ENCODE measurements at places on chromosomes 3 and 15.

DNA sequence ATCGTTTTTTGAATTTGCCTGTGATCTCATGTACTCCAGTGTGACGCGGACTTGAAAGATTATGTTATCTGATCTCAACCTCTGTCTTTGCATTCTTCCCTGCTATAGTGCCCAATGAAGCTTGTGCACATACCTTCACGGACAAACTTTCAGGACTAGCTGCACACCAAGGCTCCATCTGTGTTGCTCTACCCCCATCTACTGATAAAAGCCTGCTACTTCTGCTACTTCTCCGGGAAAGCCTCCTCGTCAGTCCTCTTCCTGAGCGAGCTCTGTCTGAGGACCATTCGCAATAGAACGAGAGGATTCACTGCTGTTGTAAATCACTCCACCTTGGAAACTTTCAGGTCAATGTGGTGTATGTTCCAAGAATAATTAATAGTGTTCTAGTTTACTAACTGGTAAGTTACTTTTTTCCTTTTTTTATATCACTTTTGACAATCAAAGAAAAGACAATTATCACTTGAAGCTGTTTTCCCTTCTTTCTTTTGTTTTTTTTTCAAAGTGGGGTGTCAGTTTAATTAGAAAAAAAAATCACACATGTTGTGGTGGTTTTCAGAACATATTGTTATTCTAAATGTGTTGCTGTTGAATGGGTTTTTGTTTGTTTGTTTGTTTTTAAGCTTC lies 217.6 kb downstream of the ARRDC4 start:
- no peak for DNase-seq

DNA sequence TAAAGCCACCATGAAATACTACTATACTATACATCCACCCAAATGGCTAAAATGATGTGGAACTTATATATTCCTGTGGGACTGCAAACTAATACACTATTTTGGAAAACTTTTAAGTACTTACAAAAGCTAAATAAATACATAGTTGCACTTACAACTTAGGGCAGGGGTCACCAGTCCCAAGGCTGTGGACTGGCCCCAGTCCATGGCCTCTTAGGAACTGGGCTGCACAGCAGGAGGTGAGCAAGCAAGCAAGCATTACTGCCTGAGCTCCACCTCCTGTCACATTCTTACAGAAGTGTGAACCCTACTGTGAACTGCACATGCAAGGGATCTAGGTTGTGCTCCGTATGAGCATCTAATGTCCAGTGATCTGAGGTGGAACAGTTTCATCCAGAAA lies 18.1 kb downstream of the PIGB start:
- no peak for DNase-seq

GRCh38 chr3:138479438-138479863 lies 45.0 kb downstream of the ESYT3 start:
- DNase-seq: no peak

DNA sequence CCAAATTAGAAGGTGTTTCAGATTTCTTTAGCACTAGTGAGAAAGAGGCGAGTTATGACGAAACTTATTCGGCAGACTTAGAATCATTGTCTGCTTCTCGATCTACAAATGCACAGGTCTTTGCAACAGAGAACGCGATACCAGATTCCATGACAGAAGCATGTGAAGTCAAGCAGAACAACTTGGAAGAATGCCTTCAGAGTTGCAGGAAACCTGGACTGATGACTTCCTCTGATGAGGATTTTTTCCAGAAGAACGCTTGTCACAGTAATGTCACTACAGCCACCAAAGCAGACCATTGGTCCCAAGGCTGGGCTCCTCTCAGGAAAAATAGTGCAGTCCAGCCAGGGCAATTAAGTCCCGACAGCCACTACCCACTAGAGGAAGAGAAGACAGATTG lies 50.6 kb downstream of the CDAN1 start:
- no peak for DNase-seq

DNA sequence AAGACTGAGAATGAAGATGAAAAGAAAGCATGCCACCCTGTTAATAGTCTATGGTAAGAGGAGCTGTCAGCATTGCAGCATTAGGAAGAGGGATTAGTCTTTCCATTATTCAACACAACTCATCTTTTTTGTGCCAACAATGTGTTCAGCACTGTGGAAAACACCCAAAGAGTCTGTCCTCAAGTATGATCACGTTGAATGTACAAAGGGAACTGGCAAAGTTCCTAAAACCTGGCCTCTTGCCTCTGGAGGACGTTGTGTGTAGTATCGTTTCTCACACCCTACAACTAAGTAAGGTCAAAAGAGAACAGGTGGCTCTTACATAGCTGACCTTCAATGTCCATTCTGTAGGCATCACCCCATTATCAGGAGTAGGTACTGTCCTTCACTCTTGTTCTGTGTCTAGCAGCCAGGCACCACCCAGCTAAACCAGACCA lies 147.9 kb upstream of the THBS1 start:
- DNase-seq: no peak

- no peak for DNase-seq
Observed at GRCh38 chr15:25436707-25437106, 2.1 kb downstream of the UBE3A start.

Measured in stimulated activated CD8-positive, alpha-beta memory T cell treated with anti-CD3 and anti-CD28 coated beads, Interleukin-4, amount 100 ng/mL, for 1 hour (primary cell).